Neural crest cell (in vitro differentiated cells): ENCODE measurements at places on chromosomes 11 and 22.

DNA sequence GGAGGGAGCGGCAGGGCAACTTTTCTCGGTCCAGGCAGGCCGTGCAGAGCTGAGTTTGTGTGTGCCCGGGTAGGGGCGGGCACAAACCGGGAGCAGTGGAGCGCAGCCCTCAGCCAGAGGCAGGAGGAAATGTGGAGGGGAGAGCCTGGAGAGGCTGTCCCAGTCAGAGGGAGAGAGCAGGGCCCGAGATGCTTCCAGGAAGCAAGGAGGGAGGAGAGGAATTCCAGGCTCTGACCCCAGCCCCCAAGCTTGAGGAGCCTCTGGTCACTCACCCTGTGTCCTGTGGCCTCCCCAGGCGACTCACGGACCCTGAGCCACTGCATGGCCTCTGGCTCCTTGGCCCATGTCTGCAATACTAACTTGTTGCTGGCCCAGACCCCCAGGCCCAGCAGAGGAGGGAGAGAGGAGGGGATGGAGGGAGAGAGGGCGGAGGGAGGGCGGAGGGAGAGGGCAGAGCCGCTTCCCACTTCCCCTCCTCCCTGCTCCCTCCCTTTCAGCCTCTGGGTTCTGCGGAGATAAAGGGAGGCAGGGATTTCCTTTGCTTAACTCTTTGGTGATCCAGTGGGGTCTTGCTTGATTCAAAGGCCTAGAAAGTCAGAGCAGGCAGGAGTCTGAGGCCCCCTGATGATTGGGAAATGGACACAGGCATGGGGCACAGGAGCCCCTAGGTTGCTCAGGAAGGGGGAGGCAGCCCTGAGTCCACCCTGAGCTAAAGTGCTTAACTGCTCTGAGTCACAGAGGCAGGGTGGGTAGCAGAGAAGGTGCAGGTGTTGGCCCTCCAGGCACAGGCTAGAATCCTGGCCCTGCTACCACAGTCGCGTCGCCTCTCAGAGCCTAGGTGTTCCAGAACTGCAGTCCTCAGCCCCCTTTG is at the start of gene C1QTNF6:
C1QTNF6 (minus strand) TSS at position 357 of the 871 bp plus-strand sequence; CDS start at position 323, 34 bp downstream.
- DNase-seq = peak; percentile 44

- DNase-seq = no peak
Observed at GRCh38 chr11:93655581-93656255, 5.8 kb upstream of the CEP295 start.

DNA sequence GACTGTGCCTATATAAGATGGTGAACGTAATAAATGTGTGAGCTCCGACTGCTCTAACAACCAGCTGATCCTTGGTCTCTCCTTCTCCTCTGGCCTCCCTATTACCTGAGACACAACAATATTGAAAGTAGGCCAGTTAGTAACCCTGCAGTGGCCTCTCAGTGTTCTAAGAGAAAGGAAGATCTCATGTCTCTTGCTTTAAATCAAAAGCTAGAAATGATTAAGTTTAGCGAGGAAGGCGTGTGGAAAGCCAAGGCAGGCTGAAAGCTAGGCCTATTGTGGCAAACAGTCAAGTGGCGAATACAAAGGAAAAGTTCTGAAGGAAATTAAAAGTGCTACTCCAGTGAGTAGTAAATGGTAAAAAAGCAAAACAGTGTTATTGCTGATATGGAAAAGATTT is 39.5 kb downstream of the HIPK3 start:
- DNase-seq = no peak

GRCh38 chr11:128182844-128183243 is 404.5 kb downstream of the ETS1 start:
- no peak for DNase-seq

GRCh38 chr11:67387069-67387468 is 4.7 kb upstream of the RAD9A start:
- DNase-seq = no peak

GRCh38 chr11:60836866-60837515 is 4.9 kb upstream of the CCDC86 start:
- no peak for DNase-seq

- no peak for DNase-seq
Observed at GRCh38 chr11:47981667-47982404, 1.5 kb downstream of the PTPRJ start.

DNA sequence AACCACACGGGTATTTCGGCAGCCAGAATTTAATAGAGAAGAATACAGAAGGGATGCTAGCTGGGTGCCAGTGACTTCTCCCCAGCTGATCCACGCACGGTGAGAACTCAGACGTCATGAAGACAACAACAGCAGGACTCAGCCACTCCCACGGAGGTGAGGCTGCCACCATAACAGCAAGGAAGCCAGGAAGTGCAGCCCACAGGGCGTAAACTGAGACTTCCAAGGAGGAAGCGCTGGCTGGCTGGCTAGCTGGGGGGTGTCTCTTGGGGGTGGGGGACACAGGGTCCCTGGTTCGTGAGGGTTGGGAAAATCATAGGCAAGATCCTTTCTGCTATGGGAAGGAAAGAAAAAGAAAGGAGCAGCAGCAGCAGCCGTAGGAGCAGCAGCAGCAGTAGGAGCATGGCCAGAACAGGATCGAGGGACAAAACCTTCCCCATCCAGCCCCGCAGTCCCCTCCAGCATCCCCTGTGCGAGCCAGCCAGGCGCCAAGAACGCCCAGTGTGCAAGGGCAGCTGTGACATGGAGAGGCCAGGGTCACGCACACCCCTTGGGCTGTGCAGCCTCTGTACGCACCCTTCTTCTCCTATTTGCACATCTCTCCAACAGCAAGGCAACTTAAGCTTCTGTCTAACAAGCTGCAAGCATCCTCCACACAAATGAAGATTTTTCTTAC is 49.6 kb upstream of the SHANK2 start:
- no peak for DNase-seq

DNA sequence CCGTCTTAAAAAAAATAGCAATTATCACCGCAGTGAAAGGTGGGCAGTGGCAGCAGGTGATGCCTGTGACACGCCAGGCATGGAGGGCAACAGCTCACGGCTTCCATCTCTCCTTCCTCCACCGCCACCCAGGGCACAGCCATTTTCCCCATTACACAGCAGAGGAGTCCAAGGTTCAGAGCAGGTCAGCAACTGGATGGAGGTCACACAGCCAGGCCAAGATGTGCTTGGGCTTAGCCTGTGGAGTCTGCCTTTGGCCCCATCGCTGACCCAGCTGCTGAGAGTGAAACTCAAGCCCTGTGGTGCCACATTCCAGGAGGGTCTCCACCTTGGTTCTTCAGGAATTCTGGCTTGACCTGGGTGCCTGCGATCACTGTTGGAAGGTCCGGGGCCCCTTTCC is 411.1 kb downstream of the SHANK2 start:
- DNase-seq = no peak

- no peak for DNase-seq
Observed at GRCh38 chr11:66951927-66952337, 6.3 kb downstream of the PC start.

DNA sequence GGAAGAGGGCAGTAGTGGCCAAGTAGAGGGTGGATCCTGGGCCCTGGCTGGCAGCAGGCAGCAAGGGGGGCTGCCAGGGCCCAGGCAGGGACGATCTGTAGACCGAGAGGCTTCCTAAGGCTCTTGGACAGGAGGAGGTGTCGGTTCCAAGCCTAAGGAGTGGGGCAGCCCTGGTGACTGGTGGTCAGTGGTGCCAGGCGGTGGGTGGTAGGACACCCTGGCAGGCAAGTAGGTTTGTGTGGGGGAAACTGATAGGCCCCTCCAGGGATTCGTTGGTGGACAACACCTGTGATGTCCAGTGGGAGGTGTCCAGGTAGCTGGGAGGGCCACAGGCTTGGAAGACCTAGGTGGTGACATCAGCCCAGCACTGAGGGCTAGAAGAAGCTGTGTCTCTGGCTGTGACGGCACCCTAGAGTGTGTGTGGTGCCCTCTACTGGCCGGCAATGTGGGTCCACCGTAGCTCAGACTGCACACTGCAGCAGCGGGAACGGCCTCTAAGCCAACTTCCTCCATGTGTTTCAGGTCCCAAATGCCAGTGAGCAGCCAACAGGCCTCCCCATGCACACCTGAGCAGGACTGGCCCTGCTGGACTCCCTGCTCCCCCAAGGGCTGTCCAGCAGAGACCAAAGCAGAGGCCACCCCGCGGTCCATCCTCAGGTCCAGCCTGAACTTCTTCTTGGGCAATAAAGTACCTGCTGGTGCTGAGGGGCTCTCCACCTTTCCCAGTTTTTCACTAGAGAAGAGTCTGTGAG is 9.4 kb upstream of the SAMM50 start:
- DNase-seq = peak; percentile 68

GRCh38 chr11:16763746-16764145 is 25.3 kb downstream of the C11orf58 start:
- DNase-seq = no peak

GRCh38 chr11:24885580-24886173 is 388.8 kb downstream of the LUZP2 start:
- no peak for DNase-seq

DNA sequence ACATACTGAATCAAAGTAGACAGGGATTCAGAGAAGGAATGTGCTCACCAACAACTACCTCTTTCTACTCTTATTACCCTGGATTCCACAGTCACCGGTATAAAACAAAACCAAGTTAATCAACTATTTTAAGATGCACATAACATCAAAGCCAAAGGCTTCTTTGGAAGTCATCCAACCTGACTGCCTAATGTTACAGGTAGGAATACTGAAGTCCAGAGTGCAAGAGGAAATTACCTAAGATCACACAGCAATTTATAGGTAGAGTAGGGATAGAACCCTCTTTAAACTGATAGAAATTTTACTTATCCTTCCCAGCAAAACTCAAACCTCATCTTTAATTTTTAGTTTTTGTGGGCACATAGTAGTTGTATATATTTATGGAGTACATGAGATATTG is 76.3 kb downstream of the PAK1 start:
- no peak for DNase-seq

DNA sequence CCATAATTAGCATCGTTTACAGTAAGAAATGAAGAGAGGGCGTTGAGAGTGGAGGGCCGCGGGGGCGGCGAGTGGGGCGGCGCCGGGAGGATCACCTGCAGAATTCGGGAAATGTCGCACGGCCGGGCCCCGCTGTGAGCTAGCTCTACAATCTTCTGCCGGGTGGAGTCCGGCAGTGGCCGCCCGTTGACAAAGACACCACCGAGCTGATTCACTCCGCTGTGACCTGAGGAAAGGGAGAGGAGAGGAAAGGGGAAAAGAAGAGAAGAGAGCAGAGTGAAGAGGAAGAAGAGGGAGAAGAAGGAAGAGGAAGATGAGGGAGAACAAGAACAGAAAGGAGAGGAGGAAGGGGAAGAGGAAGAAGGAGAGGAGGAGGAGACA is 8.5 kb downstream of the PAX6 start:
- peak; percentile 8 for DNase-seq

GRCh38 chr11:3015796-3016195 is 23.7 kb upstream of the NAP1L4 start:
- DNase-seq = no peak

DNA sequence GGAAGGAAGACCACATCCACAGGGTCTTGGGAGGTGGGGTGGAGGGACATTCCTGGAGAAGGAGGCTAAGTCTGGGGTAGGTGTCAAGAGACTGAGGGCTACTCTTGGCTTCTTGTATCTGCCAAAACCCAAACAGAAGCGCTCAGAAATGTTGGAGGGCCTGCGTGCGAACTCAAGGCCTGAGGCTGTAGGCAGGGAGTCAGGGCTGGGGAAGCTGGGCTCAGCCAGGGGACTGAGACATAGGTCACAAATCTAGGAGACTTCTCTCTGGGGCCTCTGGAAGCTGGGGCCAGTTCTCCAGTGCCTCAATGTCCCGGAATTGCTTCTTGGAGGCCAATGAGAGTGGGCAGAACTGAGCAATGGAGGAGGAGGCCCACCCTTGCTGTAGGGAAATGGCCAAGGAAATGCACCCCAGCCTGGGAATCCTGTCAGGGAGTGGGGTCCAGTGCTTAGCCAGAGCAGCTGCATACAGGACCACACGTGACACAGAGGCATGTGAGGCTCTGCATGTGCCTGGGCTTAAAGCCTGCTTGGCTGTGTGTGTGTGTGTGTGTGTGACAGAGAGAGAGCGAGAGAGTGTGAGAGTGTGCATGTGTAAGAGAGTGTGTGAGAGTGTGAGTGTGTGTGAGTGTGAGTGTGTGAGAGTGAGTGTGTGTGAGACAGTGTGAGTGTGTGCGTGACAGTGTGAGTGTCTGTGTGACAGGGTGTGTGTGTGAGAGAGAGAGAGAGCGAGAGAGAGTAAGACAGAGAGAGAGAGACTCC is 141.3 kb downstream of the ST3GAL4 start:
- no peak for DNase-seq

GRCh38 chr11:28619846-28620540 is 511.8 kb downstream of the METTL15 start:
- DNase-seq = no peak

GRCh38 chr11:84795698-84796097 is 831.4 kb downstream of the DLG2 start:
- DNase-seq = no peak

DNA sequence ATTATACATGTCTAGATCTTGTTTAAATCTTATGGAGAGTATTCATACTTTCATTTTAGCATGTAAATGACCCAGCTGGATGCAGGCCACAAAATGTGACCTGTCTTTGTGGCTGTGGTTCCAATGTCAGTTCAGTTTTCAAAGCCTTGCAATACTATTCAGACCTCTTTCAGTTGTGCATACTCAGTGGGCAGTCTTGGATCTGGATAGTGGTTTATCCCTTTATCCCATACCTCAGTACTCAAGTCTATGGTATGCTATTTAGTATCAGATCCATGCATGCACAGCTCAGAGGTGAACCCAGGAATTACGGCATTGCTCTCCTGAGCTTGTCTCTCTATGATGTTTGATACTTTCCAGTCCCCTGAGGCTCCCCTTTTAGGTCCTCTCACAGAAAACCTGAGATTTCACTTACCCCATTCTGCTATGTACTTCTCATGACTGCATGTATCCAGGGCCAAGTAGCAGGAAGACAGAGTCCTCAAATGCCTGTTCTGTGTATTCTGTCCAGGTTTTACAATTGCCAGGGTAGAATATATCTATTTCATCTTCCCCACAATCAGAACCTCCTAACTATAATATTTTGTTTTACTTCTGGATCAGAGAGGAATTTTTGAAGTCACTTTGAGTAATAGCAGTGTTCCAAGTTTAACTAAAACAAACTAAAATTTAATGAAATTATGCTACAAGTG is 6.9 kb upstream of the P4HA3 start:
- no peak for DNase-seq

DNA sequence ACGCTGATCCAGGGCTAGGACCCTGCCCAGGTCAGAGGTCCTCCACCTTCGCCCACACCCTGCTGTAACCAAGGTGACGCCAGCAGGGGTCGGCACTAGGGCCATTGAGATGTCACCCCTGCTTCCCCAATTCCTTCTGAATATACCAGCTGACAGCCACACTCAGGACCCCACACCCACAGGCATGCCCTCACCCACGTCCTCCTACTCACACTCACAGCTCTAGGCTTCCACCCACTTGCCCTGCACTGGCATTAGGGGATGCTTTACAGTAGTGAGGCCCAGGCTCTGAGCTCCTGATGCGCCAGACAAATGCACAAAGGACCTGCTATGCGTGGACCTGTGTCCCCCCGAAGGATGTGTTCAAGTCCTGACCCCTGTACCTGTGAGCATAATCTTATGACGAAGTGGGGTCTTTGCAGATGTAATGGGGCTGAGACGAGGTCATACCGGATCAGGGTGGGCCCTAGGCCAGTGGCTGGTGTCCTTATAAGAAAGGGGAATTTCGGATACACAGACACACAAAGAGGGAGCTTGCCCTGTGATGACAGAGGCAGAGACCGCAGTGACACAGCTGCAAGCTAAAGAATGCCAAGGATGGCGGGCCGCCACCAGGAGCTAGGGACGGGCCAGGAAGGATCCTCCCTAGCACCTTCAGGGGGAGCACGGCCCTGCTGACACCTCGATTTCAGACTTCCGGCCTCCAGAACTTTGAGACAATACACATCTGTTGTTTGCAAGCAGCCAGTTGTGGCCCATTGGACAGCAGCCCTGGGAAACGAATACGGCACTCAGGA is 11.2 kb downstream of the WNT11 start:
- DNase-seq = no peak
